HFF-Myc (cell line): ENCODE measurements at places on chromosomes 12 and 14.
A peak's percentile ranks its signal among the peaks of the same experiment; 100 is the strongest.

- no peak for DNase-seq
Measured at GRCh38 chr14:23629204-23629603, 7.0 kb upstream of the DHRS2 start.

- DNase-seq, result no peak
Measured at GRCh38 chr12:79555028-79555925, 135.5 kb downstream of the PAWR start.

- DNase-seq, result no peak
Measured at GRCh38 chr12:113852264-113852663, 113.9 kb downstream of the RBM19 start.

DNA sequence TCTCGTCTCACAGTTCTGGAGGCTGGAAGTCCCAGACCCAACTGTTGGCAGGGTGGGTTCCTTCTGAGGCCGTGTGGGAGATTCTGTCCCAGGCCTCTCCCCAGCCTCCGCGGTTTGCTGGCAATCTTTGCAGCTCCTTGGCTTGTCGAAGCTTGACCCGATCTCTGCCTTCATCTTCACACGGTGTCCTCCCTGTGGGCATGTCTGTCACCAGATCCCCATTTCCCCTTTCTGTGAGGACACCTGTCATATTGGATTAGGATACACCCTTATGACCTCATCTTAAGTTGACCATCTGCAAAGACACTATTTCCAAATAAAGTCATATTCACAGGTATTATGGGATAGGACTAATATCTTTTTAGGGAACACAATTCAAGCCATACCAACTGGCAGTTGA lies 22.6 kb upstream of the LRP1-AS start:
- no peak for DNase-seq

- no peak for DNase-seq
Measured at GRCh38 chr14:49622022-49622607, 1.5 kb downstream of the MGAT2 start.

DNA sequence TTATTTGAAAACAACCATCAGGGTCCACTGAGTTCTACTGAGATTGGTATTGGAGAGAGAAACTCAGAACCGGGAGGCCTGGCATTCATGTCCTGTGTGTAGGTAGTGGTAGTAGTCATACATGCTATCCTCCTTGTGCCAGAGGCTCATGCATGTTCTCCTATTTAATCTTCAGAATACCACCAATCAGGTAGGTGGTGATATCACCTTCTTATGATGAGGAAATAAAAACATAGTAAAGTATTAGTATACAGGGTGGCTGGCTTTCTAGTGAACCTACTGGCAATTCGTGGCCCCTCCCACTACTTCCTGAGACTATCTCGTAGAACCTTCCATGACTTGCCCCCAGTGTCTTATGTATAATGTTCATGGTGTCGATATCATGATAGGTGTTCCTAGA lies 40.5 kb upstream of the EID3 start:
- DNase-seq, result no peak

DNA sequence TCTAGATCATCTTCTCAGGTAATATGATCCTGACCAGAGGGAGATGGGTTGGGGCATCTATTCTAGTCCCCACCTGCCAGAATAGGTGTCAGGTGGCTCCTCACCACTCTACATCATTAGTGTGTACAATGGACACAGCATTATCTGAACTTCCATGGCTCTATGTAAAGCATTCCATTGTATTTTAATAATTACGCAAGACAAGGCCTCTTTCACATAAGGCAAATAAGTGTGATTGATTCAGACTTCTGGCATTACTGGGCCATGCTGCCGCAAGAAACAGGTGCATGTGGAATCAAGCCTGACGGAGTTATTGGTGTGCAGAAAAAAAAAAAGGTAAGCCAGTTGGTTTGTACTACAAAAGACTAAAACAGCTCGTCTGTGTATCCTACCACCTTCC lies 3.1 kb upstream of the DDHD1 start:
- DNase-seq, result no peak

- no peak for DNase-seq
Measured at GRCh38 chr12:121804417-121805111, 755 bp downstream of the SETD1B start.

DNA sequence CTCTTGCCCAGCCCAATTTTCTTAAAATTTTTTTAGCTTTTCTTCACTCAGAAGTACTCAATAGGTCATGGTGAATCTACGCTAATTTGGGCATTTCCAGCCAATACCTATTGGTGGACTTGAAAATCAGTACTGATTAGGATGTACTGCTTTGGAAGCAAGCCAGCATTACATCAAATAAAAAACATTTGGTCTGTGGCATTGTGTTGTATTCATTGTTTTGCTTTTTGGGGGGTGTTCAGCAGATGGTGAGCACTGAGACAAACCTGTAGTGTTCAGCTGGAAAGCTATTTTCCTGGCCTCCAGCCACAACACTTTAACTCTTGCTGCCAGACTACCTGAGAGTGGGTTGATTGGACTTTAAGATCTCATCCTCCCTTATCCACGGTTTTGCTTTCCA lies 4.0 kb downstream of the MAPKAPK5 start:
- no peak for DNase-seq

- DNase-seq, result no peak
Measured at GRCh38 chr12:63318313-63318712, 167.3 kb upstream of the AVPR1A start.

DNA sequence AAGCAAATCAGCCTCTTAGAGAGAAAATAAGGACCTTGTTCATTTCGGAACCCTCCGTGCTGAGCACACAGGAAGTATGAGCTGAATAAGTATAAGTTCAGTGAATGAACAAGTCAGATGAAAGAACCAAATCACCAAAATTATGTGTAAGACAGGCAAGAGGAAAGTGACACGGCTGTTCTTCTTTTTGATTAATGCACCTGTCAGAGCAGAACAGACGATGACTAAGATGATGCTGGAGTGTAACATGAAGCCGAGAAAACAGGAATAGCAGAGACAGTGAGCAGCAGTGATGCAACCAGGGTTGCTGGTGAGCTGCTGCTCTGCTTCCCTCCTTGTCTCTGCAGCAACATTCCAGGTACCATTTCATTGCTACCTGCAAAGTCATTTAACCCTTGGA lies 861.1 kb downstream of the GALC start:
- DNase-seq, result no peak

DNA sequence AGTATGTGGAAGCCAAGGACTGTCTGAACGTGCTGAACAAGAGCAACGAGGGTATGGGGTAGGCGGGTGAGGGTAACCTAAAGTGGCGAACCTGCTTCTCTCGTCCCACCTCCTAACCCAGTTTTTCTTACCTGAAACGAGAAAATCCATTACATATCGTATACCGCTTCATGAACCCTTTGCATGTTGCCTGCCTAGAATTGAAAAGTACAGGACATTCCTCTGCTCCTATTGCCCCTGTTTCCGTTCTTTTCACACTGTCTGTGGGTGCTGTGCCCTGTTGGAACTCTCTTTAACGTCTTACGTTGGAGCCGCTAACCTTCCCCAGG lies 513 bp downstream of the PFDN5 start:
- no peak for DNase-seq

GRCh38 chr12:120214626-120215356 lies 13.9 kb upstream of the RPLP0 start:
- no peak for DNase-seq

DNA sequence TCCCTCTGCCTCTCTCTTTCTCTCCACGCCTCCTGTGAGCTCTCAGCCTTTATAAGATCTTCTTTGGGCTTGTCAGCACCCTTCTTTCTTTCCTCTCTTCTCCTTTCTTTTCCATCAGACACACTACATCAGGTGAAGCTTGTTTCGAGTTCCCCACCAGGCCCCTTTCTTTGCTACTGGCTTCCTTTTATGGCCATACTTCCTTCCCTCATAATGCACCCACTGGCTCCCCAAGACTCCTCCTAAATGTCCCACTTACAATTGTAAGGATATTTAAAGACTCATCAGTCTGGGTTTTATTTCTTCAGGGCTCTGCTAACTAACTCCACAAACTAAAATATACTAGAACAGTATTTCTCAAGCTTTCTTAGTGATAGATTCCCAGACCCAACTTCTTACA lies 3.5 kb upstream of the RNU6-8 start:
- DNase-seq, result no peak

GRCh38 chr12:49750027-49750995 lies 9.0 kb downstream of the TMBIM6 start:
- DNase-seq, result peak; percentile 5

- DNase-seq, result peak; percentile 42
Measured at GRCh38 chr12:51183816-51184215, 10.9 kb upstream of the TFCP2 start.

DNA sequence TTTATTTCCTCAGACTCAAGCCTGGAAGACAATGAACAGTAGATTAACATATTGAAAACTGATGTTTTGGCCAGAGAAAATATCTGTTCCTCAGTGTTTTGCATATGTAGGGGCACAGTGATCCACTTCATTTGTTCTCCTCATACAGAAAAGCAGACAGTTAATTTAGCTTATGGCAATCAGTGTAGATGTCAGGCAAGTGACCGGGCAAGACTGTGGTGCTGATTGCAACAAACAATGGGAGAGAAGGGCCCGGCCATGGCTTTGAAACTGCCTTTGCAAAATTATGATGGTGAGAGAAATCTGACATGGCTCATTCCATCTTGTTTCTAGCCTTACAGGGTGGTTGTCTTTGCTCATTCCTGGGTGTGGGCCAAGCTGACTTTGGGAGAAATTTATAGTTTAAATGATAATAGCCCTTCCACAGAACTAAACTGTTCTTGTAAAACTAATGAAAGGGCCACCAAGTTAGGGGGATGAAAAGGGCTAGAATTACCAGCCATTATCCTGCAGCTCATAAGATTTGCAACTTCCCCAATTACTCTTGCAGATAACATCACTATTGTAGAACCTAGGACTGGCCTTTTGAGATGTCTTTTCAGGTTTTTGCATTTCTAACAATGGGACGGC lies 220.3 kb downstream of the KTN1 start:
- no peak for DNase-seq

DNA sequence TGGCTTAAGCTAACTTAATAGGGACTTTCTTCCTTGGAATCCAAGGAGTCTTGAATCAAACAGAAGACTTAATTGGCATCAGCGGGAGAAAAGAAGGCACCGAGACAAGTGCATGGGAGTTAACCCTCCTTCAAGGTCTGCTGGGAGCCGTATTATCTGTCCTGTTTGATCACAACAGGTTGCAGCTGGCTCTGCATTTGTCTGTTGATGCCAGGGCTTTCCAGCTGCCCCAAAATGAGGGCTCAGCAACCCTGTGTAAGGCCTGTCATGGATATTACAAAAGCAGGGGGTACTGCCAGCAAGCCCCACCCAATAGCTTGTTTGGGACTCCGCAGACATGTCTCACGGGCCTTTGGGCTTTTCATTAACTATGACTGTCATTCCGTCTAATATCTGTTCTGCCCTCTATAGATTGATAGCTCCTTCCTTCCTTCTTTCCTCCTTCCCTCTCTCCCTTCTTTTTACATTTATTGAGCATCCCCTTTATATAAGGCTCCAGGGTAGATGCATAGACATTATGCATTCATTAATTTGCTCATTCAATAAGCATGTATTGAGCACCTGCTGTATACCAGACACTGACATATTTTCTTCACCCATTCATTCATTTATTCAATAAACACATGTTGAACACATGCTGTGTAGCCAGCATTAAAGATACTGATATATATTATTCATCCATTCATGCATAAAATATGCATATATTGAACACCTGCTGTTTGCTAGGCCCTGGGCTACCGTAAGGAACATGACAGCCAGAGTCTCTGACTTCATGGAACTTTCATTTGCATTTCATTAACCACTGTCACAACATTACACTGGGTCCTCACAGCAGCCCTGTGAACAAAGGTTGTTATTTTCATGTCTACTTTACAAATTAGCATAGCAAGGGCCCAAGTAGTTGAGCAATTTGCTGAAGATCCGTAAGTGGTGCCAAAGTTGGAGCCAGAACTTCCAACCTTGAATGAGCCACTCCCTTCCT lies 56.2 kb downstream of the SVOP start:
- no peak for DNase-seq

DNA sequence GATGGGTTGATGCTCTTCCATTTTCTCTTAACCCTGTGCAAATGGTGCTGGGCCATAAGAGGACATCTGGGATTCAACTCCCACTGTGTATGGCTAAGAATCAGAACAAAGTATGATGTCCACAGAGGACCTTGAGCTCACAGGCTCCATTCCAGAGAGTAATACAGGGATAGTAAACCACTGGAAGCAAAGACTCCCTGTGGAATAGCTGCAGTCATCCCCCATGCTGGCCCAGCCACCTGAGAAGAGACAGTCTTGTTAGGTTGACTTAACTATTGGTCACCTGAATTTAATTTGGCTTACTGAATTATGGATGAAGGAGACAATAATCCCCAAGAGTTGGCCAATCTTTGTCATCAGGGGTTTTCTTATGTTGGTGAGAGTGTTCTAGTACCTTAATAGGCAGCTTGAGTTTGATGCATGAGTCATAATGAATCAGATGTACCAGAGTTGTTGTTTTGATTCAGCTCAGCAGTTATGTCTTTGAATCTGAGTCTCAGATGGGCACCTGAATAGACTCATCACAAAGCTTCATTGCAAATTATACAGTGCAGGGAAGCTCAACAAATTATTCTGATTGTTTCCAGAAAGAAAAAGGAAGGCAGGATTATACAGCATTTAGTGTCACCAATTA lies 122.7 kb downstream of the SSPN start:
- DNase-seq, result no peak

DNA sequence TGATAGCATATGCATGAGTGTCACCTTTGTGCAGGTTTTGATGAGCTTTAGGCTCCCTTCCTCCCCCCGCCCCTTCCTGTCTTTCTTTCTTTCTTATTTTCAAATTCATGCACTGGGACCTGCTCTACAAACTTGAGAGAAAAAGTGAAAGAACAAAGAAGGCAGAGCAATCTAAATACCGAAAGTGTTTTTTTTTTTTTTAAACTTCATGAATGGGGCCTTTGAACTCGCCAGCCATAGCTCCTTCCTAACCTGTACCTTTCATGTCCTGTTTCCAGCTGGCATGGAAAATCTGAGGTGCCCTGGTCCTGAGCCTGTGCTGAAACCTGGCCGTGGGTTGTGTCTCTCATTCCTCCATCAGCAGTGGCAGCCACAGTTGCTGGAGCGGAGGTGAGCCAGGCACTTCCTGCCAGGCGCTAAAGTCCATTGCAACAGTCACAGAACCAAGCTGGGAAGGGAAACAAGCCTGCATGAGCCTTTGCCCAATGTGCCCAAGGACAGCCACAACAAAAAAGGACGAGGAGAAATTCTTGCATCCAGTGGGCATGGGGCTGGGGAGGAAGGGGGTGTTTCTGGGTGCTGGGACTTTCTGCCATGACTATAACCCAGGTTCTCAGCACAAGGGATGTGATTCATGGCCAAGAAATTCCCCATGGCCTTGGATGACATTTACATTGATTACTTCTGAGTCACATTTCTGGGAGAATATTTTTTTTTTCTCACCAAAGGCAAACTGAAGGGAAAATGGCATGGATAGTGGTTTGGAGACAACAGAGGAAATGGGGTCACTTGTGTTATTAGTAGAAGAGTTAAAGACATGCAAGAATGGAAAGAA lies 102.7 kb downstream of the TMEM30B start:
- peak; percentile 94 for DNase-seq

DNA sequence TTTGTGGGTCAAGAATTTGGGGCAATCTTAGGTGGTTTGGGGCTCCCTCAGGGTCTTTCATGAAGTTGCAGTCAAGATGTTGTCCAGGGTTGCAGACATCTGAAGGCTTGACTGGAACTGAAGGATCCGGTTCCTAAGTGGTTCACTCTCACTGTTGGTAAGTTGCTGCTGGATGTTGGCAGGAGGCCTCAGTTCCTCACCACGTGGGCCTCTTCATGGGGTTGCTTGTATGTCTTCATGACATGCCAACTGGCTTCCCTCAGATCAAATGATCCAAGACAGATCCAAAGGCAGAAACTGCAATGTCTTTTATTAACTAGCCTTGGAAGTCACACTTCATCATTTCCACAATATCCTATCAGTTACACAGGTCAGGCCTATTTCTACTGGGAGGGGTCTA lies 49.2 kb downstream of the ARF6 start:
- DNase-seq, result no peak
